Stimulated activated CD8-positive, alpha-beta memory T cell treated with anti-CD3 and anti-CD28 coated beads, Interleukin-4, amount 100 ng/mL, for 48 hours (primary cell): ENCODE measurements at places on chromosomes 2 and 18.

- DNase-seq = peak; percentile 28
These were observed 146.7 kb downstream of the MYO3B start for GRCh38 chr2:170324640-170325046.

DNA sequence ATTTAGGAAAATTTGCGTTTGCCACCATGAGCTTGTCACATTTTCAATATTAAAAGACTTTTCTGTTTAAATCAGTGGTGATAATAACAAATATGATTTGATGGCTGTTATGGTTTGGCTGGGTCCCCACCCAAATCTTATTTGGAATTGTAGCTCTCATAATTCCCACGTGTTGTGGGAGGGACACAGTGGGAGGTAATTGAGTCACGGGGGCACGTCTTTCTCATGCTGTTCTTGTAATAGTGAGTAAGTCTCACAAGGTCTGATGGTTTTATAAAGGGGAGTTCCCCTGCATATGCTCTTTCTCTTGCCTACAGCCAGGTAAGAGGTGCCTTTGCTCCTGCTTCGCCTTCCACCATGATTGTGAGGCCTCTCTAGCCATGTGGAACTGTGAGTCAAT lies 83.4 kb upstream of the RGPD4 start:
- no peak for DNase-seq

- DNase-seq = no peak
These were observed 1.6 kb downstream of the SPRED2 start for GRCh38 chr2:65430603-65431420.

DNA sequence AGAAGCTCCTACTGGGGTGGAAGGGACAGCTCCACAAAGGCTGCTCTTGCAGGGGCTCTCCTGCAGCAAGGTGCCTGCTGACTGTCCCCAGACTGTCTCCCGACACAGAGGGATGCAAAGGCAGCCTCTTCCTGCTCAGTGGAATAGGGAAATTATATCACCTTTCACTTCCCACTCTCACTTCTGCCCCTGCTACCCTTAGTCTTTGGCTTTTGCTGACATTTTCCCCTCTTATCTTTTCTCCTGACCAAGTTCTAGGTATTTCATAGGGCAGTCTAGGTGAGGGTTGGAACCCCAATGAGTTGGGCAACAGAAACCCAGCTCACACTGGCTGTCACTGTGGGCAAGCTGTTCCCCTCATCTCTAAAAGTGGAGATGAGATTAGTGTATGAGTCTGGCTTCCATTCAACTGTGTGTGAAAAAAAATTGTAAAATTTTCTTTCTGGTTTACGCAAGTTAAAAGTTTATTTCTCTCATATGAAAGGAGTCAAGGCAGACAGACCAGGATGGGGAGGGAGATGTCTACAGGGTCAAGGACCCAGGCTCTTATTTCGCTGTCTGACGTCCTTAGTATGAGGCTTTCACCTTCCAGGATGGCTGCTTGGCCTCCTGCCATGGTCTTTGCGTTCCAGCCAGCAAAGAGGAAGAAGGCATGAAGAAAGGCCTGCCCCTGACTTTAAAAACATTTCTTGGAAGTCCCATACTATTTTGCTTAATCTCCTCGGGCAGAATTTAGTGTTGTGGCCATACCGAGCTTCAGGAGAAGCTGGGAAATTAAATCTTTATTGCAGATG lies 7.5 kb upstream of the MOCOS start:
- DNase-seq = no peak

DNA sequence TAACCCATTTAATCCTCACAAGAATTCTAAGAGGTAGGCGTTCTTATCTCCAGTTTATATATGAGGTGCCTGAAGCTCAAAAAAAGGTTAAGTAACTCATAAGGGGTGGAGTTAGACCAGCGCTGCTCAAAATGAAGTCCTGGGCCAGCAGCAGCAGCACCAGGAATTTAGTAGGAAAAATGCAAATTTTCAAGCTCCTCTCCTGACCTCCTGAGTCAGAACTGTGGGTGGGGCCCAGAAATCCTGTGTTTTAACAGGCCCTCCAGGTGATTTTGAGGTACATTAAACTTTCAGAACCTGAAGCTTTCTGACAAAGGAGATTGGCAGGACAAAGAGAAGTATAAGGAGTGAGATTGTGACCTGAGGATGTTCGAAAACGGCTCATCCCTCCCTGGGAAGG lies 66.0 kb upstream of the CCDC85A start:
- no peak for DNase-seq

DNA sequence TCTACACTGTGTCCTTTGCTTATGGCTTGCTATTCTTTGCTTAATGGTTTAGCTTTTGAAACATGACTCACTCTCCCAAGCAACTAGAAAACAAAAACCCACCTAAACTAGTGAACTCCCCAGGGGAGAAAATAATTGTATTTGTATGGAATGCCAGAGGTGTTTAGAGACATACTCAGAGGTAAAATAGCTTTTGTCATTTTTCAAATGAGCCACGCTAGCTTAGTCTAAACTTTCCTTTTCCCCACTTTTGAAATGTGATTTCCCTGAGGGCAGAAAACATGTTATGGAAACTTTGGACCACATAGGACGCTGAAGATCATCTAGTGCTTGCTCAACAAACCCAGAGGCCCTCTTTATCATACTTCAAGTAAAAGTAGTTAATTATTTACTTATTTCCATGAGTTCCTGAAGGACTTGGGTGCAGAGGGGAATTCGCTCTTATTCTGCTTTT lies 16.5 kb upstream of the CYTIP start:
- DNase-seq = no peak

GRCh38 chr2:105498281-105498846 lies 99.5 kb upstream of the FHL2 start:
- no peak for DNase-seq

- DNase-seq = no peak
These were observed 27.2 kb upstream of the ACYP2 start for GRCh38 chr2:54088191-54088634.

GRCh38 chr2:241976296-241976695 lies 106.8 kb downstream of the RTP5 start:
- DNase-seq = no peak

GRCh38 chr2:7034303-7034702 lies 117.1 kb downstream of the RNF144A start:
- DNase-seq = no peak

- DNase-seq = peak; percentile 28
These were observed at the start of gene DPP10 for GRCh38 chr2:114442510-114442909. Gene DPP10, plus strand, starts transcription at chr2:114442641.

DNA sequence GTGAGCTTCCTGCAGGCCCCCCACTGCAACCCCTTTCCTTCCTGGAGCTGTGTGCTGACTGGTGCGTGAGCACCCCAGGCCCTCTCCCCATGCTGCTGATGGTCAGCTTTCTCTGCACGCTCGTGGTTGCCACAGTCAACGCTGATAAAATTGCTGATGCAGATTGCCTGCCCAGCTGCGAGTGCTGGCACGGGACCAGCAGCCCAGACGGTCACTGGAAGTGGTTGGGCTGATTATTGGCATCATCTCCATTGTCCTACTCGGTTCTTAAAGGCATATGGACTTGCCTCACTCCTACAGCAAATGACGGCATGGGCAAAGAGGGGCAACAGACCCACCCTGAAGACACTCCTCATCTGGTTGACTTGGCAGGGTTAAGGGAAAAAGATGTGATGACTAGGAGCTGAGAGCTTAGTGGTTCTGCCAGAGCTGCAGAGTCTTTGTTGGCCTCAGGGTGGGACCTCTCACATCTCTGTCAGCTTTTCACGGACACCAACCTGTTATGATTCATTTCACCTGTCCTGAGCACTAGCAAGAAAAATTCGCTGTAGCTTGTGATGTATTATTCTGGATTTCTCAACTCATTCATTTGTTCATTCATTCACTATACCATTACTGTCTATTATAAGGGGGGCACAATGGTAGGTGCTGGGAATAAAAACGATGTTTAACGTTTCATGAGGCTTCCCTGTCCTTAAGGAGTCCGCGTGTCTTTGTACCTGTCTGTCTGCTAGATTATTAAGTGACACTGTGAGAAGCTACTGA lies 38.4 kb downstream of the PAX8 start:
- no peak for DNase-seq

DNA sequence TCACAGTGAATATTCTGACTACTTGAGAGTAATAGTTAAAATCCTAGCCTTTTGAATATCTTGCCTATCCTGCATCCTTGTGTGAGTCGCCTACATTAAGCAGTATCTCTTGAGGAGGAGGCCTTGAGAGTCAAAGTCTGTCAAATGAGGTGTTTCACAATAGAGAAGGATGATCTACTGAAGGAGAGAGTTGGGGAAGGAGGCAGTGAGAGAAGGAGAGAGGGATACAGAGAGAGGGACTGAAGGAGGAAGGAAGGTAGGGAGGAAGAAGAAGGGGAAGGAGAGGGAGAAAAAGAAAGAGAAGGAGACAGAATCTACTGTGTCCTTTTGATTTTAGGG lies 123.6 kb upstream of the CYP26B1 start:
- DNase-seq = no peak
